ENCODE measurements at places on chromosomes 7 and 10.

- DNase-seq, result peak; percentile 56
Observed at GRCh38 chr10:71608819-71609768, 110.5 kb downstream of the C10orf105 start.

GRCh38 chr10:32943395-32943794, 14.6 kb downstream of the ITGB1 start:
- no peak for DNase-seq

DNA sequence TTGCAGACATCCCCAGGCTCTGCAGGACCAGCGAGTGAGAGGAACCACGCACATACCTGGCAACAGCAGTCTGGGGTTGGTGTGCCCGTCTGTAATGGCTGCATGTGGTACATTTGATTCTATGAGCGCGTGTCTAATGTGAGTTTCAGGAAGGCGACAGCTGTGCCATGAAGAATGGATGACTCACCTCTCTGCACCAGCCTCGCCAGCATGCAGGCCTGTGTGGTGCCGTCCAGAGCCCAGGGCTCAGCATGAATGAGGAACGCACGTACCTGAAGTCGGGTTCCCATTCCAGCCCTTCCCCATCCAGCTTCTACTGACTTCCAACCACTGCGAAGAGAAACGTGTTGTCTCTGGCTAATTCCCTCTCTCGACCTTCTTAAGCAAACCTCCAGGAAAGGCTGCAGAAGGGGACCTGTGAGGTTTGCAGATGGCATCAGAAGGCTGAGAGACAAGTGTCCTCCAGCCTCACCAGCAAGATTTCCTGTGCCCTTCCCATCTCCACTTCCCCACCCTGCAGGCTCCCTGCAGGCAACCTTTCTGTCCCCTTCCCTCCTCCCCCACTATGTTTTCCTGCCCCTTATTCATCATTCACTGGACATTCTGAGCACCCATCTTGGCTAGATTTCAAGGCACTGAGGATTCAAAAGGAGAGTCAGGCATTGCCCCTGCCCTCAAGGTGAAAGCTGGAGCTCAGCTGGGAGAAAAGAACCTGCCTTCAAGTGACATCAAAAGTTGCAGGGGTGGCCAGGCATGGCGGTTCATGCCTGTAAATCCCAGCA, 54.3 kb downstream of the ASB13 start:
- no peak for DNase-seq

DNA sequence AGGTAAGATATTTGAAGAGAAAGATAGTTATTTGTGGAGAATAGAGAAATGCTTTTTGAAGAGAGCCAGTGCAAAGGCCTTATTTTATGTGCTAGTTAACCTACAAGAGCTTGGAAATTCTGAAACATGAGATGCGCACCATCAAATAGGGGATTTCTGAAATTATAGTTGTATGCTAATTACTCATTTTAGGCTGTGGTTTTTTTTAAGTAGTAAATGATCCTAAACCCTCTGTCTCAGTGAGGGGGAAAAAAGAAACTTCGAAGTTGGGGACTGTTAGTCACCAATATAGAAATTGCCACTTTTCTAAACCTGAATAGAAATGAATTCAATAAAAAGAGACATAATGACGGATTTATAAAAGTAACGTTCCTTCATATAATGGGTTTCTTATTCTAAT, 119.3 kb upstream of the MDFIC start:
- DNase-seq, result no peak

GRCh38 chr7:111639934-111640333, 77.6 kb upstream of the IMMP2L start:
- DNase-seq, result no peak

- peak; percentile 33 for DNase-seq
Observed at GRCh38 chr10:132939957-132940790, 2.2 kb downstream of the CFAP46 start.

Measured in CD4-positive, alpha-beta T cell treated with Interferon alpha-2 for 1 hour (primary cell).